ENCODE measurements at places on chromosomes 3 and 15.

GRCh38 chr3:43526956-43527355 lies 94.9 kb downstream of the ANO10 start:
- DNase-seq: no peak

DNA sequence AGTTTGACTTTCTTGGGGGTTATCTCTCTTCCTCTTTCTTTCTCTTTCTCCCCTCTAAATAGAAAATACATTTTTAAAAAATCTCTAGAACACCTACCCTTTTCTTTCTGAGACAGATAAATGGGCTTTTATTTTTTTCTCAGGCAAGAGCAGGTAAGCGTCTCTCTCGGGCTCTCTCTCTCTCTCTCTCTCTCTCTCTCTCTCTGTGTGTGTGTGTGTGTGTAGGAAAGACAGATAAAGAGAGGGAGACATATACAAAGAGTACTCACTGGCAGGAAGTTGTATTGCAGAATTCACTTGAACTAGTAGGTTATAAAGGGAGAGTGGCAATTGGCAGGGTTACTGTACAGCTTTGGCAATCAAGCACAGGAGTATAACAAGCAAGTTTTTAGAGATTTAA lies 118.1 kb upstream of the LSAMP start:
- no peak for DNase-seq

GRCh38 chr3:58288011-58288728 lies 17.9 kb upstream of the RPP14 start:
- no peak for DNase-seq

- no peak for DNase-seq
These were observed 114.1 kb upstream of the CDIN1 start for GRCh38 chr15:36465304-36465703.

GRCh38 chr3:50195501-50196252 lies 4.3 kb downstream of the GNAT1 start:
- no peak for DNase-seq

DNA sequence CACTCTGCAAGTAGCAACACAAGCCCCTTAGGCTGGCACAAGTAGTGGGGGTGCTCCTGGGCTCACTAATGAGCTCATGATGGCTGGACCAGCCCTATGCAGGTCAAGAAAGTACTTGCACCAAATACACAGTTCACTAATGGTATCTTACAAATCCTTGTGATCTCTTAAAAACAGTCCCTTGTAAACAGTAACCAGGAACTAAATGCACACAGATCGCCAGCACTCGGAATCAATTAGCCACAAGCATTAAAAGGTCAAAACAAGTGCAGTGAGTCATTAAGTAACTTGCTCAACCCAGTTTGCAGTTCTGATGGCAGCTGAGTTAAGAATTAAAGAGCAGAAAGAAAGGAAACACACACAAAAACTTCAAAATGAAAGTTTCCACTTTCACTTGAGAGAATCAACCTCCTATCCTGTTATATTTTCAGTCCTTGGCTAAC lies 43.2 kb downstream of the ARHGEF3 start:
- DNase-seq: peak; percentile 39

DNA sequence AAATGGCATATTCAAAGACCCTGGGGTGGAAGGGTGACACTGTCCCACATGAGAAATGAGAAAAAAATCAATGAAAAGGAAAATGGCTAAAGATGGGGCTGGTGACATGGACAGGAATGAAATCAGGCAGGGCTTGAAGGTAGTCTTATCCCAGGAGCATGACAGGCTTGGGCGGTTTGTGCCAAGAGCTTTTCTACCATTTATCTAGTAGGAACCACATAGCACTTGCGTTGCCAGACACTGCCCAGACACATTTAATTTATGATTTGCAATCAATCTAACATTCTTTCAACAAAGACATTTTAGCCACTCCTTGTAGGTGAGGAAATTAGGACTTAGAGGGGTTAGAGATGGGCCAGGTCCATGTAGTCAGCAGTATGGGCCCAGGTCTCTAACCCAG lies 106.6 kb upstream of the NR2F2 start:
- DNase-seq: no peak

DNA sequence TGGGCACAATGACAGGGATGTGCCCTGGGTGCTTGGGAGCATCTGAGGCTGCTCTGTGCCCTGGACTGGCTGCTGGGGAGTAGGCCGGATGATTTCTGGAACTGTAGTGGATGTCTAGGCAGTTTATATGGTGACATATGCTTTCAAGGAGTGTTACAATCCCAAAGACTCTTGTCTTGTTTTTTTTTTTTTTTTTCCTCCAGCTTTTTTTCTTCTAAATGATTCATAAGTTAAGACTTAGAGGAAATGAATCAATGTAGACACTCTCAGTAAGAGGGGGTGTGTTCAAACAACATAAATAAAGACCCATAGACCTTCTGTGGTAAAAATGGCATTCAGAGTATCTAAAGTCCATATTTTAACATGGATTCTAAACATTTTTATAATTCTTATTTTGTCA lies 706.1 kb upstream of the GOLIM4 start:
- DNase-seq: peak; percentile 35

DNA sequence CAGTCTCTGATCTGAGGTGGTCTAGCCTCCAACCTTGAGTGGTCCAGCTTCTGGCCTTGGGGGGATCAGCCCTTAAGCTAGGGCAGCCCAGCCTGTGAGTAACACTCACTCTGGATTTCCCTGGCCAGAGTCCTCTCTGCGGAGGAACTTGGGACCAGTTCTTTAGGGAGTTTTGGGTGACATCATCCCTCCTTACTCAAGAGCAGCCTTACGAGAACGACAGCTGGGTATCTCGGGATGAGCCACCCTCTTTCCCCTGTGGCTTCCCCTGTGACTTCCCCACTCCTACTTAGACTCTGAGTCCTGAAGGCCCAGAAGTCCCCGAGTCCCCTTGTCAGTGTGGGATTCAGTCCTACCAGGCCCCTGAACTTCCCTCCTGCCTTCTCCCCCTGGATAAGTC lies 10.2 kb upstream of the PLXND1 start:
- DNase-seq: no peak

GRCh38 chr3:112013058-112013783 lies 14.5 kb downstream of the TAGLN3 start:
- peak; percentile 51 for DNase-seq

DNA sequence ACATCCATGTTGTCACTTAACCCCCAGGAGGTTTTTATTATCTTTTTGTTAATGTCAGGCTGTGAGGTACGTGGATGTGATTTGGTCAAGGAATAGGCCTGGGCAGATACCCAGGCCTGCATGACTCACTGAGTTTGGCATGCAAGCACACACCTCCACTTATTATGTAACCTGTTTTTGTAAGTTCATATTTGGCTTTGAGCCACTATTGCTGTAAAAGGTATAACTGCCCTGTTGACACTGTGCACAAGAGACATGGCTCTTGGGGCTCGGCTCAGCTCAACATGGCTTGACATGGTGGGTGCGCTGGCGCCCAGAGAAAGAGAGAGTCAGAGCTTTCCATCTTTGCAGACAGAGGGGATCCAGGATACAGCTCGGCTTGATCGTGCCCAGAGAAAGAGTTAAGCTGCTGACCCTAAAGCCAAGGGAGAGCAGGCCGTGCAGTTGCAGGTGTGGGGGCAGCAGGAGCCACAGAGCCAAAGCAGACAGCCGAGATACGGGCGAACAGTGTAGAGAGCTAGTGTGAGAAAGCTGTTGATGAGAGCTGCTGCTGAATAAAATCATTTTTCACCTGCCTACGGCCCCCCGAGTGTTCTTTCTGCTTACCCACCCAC lies 67.9 kb upstream of the UNC13C start:
- DNase-seq: no peak

GRCh38 chr3:64684715-64685261 lies 3.0 kb downstream of the ADAMTS9 start:
- DNase-seq: no peak

- DNase-seq: no peak
These were observed 32.1 kb upstream of the AP4E1 start for GRCh38 chr15:50876260-50876988.

GRCh38 chr3:195768831-195769303 lies 42.9 kb downstream of the MUC4 start:
- DNase-seq: no peak

DNA sequence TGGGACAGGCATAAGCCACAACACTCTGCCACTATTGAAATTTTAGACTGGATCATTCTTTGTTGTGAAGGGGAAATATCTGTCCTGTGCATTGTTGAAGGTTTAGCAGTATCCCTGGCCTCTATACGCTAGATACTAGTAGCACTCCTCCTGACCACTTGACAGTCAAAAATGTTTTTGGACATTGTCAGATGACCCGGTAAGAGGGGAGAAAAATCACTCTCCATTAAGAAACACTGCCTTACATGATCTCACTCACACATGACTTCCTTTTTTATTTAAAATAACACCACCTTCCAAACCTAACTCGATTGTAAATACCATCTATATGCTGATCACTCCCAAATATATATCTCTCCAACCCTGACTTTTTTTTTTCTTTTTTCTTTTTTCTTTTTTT lies 15.3 kb upstream of the HLTF start:
- no peak for DNase-seq

DNA sequence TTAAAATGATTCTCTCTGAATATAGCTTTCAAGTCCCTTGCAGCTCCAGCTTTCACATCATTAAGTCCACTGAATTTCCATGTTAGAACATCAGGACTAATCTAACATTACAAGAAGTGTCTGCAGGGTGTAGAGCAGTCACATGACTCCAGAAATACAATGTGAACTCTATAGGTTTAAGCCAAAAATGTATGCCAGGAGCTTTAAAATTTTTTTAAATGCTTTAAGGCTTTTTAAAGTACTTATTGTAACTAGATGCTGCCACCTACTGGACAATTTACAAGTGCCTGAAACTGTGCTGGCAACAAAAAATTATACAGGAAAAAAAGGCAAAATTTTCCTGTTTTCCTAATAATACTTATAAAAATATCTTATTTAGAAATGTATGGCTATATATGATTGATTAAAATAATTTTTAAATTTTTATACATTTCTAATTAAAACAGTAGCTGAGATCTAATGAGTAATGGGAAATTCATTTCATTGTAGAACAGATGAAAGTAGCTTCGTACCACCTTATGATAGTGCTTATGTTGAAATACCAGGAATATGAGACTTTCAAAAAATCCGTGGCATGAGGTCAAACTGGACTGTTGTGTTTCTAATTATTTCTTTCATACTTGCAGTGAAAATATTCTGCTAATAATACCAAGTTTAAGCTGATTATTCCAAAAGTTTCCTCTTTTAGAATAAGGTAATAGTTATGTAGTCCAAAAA lies 25.7 kb downstream of the FSIP1 start:
- peak; percentile 25 for DNase-seq

GRCh38 chr3:31291818-31292217 lies 240.9 kb upstream of the STT3B start:
- DNase-seq: no peak

DNA sequence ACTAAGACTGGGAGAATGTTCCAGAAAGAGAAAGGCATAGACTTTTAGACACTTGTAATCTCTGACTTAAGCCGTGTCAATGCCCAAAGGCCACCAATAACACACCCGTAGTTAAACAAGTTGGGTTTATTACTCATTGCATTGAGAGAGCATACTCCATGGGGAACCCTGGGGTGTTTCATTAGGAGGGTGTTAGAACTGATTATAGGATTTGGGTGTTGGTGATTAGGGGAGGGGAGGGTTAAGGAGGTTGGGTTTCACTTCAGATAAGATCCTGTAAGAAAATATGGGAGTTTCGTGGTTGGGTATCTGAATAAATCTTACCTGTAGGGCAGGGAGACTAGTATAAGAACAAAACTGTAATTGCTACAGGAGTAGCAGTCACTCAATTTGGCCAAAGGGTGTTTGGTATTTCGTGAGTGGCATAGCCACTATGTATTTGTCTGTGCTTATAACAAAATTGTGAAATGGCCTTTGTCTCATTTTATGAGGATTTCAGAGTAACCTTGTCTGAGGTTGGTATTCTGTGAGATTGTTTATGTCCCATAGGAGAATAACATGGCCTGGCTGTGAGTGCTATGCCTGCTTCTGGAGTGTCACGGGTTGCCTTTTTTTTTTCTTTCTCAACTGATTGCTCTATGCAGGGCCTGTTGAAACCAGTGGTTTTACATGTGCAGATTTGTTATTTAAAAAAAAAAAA lies 2.9 kb downstream of the HACD3 start:
- DNase-seq: no peak

- DNase-seq: no peak
These were observed 1.8 kb downstream of the PRR23E start for GRCh38 chr3:127194601-127195187.

DNA sequence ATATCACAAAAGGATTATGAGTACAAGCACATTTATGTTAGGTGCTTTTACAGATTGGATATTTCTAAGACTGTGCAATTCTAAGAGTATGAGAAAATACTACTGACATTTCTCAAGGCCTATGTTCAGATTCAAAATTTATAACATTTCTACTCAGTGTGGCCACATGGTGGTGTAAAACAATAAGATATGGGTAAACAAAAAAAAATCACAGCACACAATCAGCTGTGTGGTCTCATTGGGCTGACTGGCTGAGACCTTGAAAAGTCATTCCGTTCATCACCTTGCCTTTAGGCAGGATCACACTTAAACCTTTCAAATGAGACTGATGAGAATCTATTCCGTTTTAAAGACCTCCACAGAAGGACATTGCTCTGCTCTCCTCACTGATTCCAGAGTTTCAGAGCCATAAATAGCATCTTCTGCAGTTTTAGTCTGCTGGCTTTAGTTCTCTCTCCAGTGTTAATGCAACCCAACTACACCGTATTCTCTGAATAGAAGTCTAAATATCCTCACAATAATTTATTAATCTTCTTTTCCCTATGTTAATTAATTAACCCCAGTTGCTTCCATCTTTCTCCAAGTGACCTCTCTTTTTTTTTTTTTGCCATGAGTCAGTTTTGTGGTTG lies 158.2 kb downstream of the SPATA16 start:
- DNase-seq: no peak

DNA sequence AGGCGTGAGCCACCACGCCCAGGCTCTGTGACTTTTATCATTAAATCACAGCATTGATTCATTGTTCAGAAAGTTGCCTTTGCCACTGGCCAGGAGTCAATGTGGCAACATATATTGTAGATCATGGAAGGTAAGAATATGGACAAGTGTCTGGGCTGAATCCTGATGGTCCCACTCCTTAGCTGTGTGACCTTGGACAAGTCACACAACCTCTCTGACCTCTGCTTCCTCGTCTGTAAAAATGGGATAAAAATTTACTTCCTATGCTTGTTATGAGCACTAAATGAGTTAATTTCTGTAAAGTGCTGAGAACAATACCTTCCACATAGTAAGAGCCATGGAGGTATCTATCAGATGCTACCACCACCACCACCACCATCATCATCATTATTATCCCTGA lies 103.5 kb upstream of the RAD18 start:
- DNase-seq: no peak

Measured in HTR-8/SVneo (cell line).